ENCODE measurements at places on chromosomes 13 and 19.

GRCh38 chr19:38730470-38730730 lies 13.9 kb downstream of the CAPN12 start:
- no peak for DNase-seq

DNA sequence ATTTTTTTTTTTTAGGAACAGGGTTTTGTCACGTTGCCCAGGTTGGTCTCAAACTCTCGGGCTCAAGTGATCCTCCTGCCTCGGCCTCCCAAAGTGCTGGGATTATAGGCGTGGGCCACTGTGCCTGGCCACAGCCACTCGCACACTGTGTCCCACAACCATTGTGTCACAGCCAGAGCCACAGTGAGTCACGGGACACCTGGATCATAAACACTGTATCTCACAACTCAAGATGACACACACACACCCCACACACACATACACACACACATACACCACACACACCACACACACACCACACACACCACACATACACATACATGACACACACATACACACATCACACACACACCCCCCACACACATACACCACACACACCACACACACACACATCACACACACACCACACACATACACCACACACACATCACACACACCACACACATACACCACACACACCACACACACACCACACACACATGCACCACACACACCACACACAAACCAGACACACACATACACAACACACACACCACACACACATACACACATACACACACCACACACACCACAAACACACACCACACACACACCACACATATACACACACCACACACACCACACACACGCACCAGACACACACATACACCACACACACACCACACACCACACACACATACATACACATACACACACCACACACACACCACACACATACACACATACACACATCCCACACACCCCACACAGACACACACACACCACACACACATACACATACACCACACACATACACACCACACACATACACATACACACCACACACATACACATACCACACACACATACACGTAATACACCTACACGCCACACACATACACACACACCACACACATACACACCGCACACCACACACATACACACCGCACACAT lies 16.2 kb downstream of the ELAVL3 start:
- DNase-seq, result no peak

DNA sequence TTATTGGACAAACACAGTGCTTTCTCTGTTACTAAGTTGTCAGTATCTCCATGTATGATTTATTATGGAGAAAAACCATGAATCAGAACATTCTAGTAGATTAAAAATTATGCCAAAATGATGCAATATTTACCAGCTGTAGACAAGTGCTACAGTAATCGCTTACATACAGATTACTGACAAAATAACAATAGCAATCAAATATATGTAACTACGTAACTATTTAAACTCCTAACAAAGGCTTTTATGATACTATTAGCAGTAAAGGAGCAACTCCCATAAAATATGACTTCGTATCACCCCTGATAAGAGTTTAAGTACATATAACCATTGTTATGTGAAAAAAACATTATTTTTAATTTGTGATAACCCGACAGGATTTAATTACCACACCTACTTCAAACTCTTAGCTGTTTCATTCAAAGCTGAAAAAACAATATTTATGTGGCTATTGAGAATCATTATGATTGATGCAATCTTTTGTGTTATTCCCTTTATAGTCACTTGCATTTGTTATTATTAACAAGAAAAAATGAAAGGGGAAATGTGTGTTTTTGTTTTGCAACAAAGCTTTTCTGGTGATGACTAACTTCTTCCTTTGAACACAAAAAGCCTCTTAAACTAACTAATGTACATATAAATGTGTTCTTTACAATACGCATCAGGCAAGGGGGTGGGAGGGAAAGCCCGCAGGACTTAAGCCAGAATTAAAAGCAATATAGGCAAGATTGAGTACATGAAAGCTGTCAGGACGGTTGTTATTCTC lies 147.4 kb downstream of the ABCC4 start:
- no peak for DNase-seq

DNA sequence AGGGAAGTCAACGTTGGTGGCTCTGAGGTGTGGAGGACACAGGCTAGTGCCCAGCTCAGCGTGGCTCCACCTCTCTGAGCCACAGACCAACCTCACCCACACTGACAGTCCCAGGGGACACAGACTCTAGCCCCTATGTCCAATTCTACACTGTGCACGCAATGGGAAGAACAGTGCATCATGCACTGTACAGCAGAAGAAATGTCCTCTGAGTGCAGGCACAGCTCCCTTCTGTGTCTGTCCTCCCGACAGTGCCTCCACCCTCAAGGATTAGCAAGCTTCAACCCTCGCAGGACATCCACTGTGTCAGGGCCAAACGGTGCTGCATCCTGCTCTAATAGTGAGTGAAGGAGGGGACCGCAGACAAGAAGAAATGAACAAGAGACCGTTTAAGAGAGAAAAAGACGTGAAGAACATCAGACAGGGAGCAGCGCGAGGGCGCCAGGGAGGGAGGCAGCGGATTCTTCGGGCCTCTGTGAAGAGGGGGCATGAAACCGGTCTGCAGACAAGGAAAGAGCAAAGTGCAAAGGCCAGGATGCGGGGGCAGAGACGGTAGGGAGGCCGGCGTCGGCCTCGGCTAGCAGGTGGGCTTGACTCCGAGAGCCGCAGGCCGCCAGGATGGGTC lies 681 bp downstream of the ZNF837 start:
- no peak for DNase-seq

- no peak for DNase-seq
These were observed 1.5 kb downstream of the KCNN4 start for GRCh38 chr19:43779147-43779819.

GRCh38 chr19:1384085-1384462 lies 367 bp downstream of the NDUFS7 start:
- no peak for DNase-seq

GRCh38 chr19:35266520-35267352 lies 2.0 kb upstream of the USF2 start:
- DNase-seq, result no peak

DNA sequence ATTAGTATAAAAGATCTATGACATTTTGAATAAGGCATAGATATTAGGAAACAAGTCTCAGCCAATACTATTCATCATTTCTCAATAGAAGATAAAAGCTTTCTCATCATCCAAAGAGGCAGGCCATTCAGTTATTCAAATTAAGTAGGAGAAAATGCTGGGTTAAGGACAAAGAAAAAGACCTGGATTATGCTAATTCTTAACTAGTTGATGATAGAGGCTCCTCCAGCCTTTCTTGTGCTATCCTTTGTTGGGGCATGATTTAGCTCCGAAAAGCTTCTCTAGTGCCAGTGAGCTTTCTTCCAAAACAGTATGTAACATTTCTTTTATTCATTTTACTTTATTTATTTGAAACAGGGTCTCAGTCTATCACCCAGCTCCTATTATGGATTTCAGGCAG lies 223.0 kb downstream of the DCLK1 start:
- no peak for DNase-seq

- peak; percentile 38 for DNase-seq
These were observed at the start of gene PMIS2 for GRCh38 chr19:35585848-35586247. Gene PMIS2 (plus strand): TSS chr19:35586173. CDS start chr19:35586260, 87 bp downstream.

- DNase-seq, result no peak
These were observed 219.1 kb downstream of the LMO7 start for GRCh38 chr13:75855216-75855615.

GRCh38 chr19:4547303-4548237 lies 7.7 kb upstream of the LRG1 start:
- DNase-seq, result no peak

- DNase-seq, result peak; percentile 8
These were observed 870 bp downstream of the ZNF442 start for GRCh38 chr19:12364391-12365235.

- DNase-seq, result no peak
These were observed 34.3 kb downstream of the RASA3 start for GRCh38 chr13:114097893-114098688.

DNA sequence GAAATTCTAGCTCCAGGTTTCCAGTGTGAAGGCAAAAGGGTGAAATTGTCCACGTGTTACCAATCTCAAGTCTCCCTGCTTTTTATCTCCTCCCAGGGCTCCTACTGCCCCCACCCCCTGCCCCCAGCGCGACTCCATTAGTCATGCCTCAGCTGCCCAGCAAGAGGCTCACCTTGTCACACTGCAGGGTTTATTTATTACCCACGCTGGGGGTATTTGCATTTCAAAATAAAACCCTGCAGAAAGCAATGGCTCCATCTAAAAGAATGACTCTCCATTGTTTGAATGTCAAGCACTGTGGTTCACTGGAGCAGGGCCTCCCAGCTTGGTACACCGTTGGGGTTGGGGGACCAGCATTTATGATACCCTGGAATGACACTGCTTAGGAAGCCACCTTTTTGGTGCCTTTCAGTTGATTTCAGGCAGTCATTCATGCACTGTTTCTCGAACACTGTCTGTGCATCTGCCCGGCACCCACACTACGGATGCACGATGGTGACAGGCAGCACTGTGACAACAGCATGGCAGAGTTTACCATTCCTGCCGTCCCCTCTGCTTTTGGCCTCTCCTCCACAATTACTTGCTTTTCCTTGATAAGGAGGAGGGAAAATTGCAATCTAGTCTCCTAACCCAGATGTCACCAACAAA lies 9.9 kb upstream of the POP4 start:
- no peak for DNase-seq

Measured in RWPE1 (cell line).